ENCODE measurements at places on chromosomes 2 and 18. TPM values are rescaled to one million over a fixed set of nuclear protein-coding genes. Genes with fewer than 3 reads are reported as not detected.

The BCL2L11 gene
- 17.4 TPM for total RNA-seq

GRCh38 chr2:158993030-158993429 lies 24.6 kb downstream of the TANC1 start:
- peaks cover 35% of the 10 kb centered on the region for H3K4me1 ChIP-seq
- H3K4me3 ChIP-seq: no peak overlapping the region
- H3K27ac ChIP-seq: no peak overlapping the region
- no peak for DNase-seq

The KLHL14 gene
- 0.20 TPM for total RNA-seq

DNA sequence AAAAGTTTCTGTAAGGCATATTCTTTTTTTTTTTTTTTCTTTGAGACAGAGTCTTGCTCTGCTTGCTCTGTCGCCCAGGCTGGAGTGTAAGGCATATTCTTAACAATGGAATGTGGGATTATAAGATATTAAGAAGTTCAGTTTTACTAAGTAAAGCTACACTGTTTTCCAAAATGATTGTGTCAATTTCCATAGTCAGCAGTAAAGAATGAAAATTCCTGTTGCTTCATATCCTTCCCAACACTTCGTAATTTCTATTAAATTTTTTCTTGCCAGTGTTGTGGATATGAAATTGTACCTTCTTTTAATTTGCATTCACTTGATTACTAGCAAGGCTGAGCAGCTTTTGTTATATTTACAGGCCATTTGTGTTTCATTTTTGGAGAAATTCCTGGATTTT lies 24.4 kb upstream of the SLC4A10 start:
- DNase-seq: no peak
- no peaks in the 10 kb centered on the region for H3K4me1 ChIP-seq
- no peak overlapping the region for H3K4me3 ChIP-seq

DNA sequence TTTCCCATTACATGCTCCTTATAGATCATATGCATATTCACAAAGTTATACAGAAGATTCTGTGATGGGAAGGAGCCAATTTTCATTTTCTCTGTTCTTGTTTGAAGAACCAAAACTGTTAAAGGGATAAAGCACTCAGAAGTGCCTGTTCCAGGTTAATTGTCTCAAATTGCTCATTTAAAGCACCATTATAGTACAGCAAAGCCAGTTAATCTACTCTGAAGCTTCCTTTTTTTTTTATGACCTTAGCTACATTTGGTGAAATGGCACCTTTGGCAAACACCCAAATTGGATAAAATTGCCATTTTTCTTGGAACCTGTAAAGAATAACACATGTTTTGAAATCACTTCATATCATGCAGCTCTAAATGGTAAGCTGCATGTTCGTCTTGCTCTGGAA lies 1092.3 kb downstream of the BCL11A start:
- no peaks in the 10 kb centered on the region for H3K4me1 ChIP-seq
- no peaks in the 10 kb centered on the region for H3K27me3 ChIP-seq

DNA sequence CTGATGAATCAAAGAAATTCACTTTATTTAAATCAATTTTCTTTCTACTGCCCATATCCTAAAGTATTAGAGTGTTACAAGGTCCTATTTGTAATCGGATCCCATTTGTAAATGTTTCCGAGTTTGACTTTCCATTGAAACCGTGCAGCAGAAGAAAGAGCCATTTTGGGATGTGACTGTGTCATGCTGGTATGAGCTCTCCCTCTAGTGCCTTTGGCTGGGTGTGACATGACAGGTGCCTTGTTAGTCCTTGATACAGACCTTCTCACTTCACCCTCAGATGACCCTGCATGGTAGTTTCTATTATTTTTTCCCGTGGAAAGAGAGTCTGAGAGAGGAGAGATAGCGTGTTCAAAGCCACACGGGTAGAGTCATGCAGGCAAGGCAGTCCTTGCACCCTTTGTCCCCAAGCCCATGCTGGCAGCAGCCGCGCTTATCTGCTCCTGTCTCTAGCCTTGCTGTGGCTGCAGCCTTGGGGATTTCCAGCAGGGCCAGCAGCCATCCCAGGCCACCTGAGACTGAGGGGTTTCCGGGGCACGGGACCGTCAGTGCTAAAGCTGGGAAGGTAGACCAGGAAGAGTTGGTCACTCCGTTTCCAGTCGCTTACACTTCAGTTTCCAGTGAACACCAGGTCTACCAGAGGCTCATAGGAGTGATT lies 21.4 kb downstream of the CHMP1B start:
- no peaks in the 10 kb centered on the region for H3K4me1 ChIP-seq
- H3K36me3 ChIP-seq: peaks cover 2% of the 10 kb centered on the region
- no peak overlapping the region for H3K27ac ChIP-seq
- no peak for DNase-seq
